Progenitor cell of endocrine pancreas (in vitro differentiated cells): ENCODE measurements at places on chromosomes 13 and 19.

- no peak for DNase-seq
These were observed 889 bp downstream of the GTF2F2 start for GRCh38 chr13:45120967-45121831.

DNA sequence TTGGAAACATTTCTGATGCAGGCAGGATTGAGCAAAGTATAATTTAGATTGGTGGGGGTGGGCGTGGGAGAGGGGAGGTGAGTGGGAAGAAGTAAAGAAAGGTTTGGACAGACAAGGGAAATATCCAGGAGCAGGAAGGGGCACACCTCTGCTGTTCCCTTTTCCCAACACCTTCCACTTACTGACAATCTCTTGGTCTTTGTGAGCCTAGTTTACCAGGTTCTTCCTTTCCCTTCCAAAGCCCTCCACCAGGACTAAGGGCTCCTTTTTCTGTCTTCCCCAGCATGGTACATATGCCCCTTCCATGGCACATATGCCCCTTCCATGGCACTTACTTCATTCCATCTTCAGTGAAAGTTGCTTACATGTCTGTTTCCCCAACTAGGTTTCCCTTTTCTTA, 6.2 kb upstream of the THSD1 start:
- DNase-seq, result no peak

DNA sequence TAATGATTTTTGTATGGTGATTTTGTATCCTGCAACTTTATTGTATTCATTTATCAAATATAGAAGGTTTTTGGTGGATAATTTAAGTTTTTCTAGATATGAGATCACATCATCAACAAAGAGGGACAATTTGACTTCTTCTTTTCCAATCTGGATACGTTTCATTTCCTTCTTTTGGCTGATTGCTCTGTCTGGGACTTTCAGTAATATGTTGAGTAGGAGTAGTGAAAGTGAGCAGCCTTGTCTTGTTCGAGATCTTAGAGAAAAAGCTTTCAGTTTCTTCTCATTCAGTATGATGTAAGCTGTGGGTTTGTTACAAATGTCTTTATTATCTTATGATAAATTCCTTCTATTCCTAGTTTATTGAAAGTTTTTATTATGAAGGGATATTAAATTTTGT, 352.0 kb upstream of the DACH1 start:
- no peak for DNase-seq

DNA sequence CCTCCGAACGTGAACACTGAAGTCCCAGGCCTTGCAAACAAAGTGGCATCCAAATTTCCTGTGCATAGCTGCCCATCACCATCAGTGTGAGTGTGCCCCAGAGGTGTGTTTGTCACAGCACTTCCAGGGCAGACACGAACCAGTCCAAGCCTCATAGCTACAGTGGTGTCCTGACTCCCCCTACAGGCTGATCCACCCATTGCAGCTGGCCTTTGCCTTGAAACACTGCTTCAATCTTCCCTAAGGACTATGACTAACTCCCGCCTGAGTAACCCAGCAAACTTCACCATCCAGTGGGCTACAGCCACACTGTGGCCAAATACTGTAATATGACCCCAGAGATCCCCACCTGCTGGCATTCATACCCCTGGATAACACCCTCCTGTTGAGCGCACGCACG, 3.9 kb downstream of the ZNF266 start:
- DNase-seq, result peak; percentile 19

- DNase-seq, result no peak
These were observed 21.6 kb downstream of the CPAMD8 start for GRCh38 chr19:17005000-17005399.

- DNase-seq, result no peak
These were observed 101.7 kb upstream of the MCF2L start for GRCh38 chr13:112867301-112867711.

GRCh38 chr19:4906963-4907362, 2.3 kb upstream of the UHRF1 start:
- DNase-seq, result no peak

DNA sequence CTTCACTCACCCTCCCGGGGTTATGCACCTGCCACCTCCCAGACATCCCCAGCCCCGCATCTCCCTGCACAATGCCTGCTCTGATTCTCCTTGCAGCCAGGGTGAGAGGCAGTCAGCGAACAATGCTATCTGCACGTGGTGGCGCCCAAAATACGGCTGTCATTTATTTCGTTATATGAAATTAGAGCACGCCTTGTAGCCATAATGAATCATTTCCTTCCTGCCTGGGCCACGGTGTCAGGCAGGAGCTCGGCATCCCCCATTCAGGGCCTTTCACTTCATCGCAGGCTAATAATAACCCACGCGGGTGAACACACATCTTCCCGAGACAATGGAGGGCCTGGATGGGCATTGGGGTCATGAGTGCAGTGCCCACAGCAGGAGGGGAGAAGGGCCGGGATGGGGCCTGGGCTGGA, 143.8 kb upstream of the ZNF507 start:
- DNase-seq, result no peak

GRCh38 chr19:39890755-39891551, 43.5 kb downstream of the FCGBP start:
- DNase-seq, result no peak

- peak; percentile 74 for DNase-seq
These were observed 1.2 kb downstream of the APLP1 start for GRCh38 chr19:35869327-35870123.

GRCh38 chr19:44731081-44731480, 17.4 kb upstream of the BCL3 start:
- no peak for DNase-seq

GRCh38 chr19:6979399-6979798, 41.8 kb downstream of the MBD3L2B start:
- DNase-seq, result no peak

DNA sequence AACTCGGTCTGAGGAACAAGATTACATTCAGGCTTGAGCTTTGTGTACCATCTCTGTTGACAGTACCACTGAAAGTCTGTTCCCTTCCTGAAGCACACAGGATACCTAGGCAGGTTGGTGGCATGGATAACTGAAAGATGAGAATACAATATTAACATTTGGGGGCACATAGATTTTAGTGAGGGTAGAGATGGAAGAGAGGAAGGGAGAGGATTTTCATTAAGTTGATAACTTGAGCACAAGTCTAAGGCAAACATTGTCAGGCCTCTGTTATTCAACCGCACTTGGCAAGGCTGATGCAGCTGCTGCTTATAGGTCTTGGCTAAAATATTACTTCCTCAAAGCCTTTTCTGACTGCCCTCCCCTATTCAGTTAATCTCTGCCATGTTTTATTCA, 10.9 kb downstream of the MIR17HG start:
- no peak for DNase-seq

GRCh38 chr13:45951724-45952123, 100.2 kb upstream of the SIAH3 start:
- no peak for DNase-seq

GRCh38 chr13:91272235-91272777, 75.2 kb upstream of the MIR17HG start:
- no peak for DNase-seq

GRCh38 chr13:25181597-25181996, 9.5 kb upstream of the AMER2 start:
- no peak for DNase-seq

DNA sequence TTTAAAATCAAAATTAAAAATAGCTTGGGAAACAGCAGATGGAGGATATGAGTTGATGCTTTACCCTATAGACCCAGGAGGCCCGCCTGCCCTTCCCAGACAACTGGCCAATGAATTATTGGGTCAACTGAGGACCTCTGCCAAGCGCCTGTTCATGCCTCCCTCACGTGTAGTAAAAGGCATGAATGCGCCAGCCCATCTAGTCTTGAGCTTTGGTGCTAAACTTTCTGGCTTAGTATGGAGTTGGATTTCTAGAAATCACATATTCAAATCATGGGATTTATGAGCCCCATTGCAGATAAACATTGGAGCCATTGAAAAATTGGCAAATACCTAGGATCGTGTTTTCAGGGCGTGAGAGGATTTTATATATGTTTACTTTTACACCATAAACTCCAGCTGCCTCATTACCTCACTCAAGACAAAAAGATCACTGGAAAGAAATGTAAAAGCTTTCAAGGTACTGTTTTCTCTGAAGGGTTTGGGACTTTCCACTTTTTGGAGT, 47.1 kb downstream of the COL4A2 start:
- DNase-seq, result no peak

DNA sequence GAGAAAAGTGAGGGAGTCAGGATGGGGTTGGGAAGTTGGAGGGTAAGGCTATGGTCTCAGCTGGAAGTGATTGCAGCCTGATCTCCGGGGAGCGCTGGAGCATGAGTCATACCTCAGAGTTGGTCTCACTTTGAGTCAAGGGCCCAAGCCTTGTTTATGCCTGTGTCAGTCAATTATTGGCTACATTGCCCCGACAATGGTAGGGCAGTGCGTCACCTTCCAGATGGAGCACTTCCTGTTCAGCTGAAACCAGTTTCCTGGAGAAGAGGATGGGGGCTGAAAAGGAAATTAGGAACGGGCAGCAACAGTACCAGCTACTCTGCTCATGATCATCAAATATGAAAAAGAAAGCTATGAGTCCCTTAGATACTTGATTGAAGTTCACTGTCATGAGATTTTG, 60.4 kb downstream of the ADGRE1 start:
- DNase-seq, result no peak

DNA sequence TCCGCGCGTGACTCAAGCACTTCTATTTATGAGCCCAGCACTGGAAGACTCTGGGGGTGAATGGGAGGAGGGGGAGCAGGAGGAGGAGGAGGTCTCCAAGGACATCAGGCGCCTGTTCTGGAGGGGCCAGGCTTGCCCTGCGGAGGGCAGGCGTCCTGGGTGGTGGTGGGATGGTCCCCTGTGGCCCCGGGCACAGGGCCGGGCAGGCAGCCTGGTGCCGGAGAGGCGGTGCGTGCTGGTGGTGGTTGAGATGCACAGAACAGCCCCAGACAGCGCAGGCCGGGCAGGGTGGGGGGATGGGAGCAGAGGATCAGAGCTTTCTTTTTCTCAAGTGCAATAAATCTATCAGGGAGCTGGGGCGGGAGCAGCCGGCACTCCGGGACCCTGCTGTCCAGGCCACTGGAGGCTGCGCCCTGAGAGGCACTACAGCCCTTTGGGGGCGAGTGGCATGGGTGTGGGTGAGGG, 14.0 kb downstream of the NKPD1 start:
- DNase-seq, result no peak

- no peak for DNase-seq
These were observed 6.7 kb downstream of the SIGLEC6 start for GRCh38 chr19:51524666-51525264.

- no peak for DNase-seq
These were observed 10.6 kb downstream of the CLC start for GRCh38 chr19:39727070-39727800.

GRCh38 chr13:43766725-43767124, 20.0 kb downstream of the ENOX1 start:
- no peak for DNase-seq

GRCh38 chr13:47218611-47219010, 321.8 kb upstream of the HTR2A start:
- no peak for DNase-seq

- no peak for DNase-seq
These were observed 17.8 kb upstream of the CABP5 start for GRCh38 chr19:48061401-48062344.

- no peak for DNase-seq
These were observed 365.7 kb upstream of the KLHL1 start for GRCh38 chr13:70473907-70474306.

GRCh38 chr13:99659866-99660554, 158.7 kb downstream of the TM9SF2 start:
- DNase-seq, result no peak

- DNase-seq, result no peak
These were observed 28.0 kb downstream of the RXFP2 start for GRCh38 chr13:31767175-31767900.

DNA sequence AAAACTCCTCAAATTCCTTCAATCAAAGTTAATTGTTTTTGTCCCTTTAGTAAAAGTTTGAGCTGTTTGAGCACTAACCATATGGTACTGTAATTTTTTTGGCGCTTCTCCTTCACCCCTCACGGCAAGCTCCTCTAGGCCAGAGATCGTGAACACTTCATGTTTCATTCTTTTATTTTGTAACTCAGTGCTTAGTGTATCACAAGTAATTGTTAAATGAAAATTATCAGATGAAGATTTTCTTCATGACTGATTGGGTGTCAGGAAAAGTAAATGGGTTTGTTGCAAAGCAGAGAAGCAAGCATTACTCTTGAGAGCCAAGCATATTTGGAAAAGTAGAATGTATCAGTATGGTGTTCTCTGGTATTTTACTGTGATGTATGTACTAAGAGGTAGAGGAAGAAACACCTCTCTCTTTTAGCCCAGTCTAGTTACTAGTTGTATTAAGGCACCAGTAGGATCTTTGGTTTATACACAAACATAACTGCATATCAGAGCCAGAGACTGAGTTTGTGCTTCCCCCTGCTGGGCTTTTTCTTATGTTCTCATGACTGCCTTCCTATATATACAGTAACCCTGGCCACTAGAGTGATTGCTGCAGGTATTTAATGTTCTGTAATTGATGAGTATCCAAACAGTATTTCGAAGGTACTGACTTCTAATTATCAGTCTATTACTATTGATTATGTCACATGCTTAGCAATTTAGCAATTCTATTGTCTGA, 202.3 kb upstream of the KLHL1 start:
- DNase-seq, result no peak

GRCh38 chr19:17950310-17951156, 16.4 kb upstream of the KCNN1 start:
- peak; percentile 45 for DNase-seq

GRCh38 chr13:52454459-52454819, 839 bp upstream of the CKAP2 start:
- DNase-seq, result no peak

- no peak for DNase-seq
These were observed 8.6 kb downstream of the VASP start for GRCh38 chr19:45515807-45516401.

GRCh38 chr13:40352802-40353562, 313.5 kb downstream of the FOXO1 start:
- no peak for DNase-seq

DNA sequence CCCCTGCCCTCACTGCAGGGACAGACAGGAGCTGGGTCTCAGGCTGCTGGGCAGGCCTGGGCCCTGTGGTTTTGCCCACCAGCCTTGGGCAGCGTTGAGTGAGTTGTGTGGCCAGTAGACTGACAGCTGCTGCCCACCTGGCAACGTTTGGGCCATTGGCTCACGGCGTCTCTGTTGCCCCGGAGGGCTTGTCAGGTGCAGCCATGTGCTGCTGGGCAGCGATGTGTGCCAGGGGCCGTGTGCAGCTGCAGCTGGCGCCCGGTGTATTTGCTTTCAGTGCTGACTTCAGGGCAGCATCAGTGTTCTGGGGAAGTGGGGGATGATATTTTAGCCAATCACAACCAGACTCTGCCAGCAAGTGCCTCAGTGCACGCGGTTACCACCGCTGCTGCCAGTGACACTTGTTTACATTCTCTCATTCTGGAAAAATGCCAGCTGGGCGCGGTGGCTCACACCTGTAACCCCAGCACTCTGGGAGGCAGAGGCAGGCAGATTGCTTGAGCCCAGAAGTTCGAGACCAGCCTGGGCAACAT, 10.6 kb downstream of the FZR1 start:
- no peak for DNase-seq
